ENCODE measurements at places on chromosomes 1 and 21.
A peak's percentile ranks its signal among the peaks of the same experiment; 100 is the strongest.

GRCh38 chr1:230130172-230130944 lies 63.3 kb downstream of the GALNT2 start:
- no peak for DNase-seq

GRCh38 chr1:51515982-51516648 lies 3.0 kb downstream of the EPS15 start:
- DNase-seq: no peak

GRCh38 chr1:3609016-3609768 lies 2.1 kb downstream of the MEGF6 start:
- no peak for DNase-seq

GRCh38 chr1:39576016-39576657 lies 453 bp downstream of the PABPC4 start:
- DNase-seq: peak; percentile 49

- DNase-seq: no peak
Measured at GRCh38 chr1:58459911-58460310, 86.6 kb downstream of the OMA1 start.

DNA sequence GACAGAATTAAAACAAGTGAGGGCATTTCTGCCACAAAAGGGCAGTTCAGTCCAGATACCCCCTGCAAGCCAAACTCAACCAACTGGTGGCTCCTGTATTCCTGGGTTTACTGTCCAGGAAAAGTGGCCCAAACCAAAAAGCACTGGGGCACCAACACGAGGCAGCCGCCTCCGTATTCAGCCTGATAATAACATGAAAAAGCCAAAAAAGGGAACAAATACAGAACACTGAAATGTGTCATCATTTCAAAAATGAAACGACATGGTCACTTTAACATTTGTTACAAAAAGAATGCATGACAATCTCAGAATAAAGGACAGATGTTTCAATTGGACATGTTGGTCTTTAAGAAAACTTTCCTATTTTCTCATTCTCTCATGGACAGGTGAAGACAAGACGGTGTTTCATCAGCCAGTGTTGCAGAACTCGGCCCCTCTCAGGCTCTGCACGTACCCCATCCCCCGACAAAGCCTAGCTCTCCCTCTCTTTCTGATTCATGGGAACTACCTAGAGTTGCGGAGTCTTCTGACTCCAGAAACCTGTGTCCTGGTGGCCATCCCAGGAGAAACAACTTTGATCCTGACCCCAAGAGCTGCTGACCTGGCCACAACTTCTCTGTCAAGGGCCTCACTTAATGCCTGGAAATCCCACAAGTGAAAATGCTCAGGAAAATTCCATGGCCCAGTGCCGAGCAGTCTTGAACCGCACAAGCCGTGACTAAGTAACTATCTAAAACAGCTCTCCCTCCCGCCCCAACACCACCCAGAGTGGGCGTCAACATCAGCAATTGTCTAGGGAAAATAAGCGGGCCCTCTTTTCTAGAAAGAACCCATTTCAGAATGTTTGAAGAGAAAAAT lies 27.1 kb downstream of the ZBTB17 start:
- DNase-seq: no peak

DNA sequence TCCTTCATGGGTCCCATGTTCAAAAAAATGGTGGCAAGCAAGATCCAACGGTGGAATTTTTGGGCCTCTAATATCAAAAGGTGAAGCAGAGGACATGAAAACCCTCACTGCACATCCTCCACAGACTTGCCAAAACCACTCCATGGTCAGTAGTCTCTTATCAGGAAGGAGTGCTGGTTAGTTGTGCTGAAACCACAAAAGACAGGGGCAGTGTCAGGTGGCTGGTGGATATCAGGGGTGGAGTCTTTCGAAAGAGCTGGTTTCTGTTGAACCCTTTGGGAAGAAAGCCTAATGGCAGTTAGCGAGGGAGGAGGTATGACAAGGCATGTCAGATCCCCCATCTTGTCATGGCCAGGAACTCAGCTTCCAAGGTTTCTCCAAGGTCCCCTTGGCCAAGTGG lies 395.9 kb upstream of the CAMK1G start:
- no peak for DNase-seq

DNA sequence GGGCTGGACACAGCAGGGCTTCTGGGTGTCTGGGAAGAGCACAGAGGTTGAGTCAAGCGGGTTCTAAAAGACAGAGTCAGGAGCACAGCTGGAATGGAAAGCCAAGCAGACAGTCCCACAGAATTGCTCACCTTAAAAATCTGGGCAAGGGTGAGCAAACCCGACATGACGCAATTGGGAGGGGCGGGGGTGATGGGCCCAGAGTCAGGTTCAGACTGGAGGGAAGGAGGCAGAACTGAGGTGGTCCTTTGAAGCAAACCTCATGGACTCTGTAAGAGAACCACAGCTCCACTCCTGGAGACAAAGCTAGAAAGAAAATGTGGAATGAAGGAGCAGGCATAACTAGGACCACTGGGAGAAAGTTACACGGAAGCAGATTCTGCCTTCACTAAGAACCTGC lies 49.0 kb downstream of the FAM78B start:
- no peak for DNase-seq

Measured in CD4-positive, alpha-beta T cell treated with Interleukin-10 for 1 hour (primary cell).